ENCODE measurements at places on chromosomes 1 and 21.

DNA sequence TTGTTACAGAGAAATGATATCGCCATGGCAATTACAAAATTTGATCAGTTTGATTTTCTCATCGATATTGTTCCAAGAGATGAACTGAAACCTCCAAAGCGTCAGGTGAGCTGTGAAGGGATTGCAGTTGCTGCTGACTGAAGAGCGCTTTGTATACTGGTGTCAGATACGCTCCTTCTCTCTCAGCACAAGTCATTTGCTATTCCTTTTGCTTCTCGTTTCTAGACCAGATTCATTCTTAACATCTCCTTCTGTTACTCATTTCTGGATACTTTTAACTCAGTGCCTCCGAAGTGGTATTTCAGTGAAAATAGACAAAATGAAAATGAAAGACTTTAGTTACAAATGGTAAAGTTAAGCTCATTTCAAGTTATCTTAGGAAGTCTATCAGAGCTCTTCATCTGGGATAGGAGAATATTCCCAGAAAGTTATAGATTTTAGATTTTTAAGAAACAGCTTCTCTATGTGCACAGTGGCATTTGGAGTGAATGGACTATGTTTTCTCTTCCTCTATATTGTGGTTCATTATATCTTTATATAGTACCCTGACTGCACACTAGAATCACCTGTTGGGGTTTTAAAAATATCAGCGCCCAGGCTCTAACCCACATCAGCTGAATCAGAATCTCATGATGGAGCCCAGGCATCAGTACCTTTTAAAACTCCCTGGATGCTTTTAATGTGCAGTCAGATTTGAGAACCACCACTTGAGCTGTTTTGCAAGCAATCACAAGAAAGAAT, 30.3 kb upstream of the KCNQ4 start:
- no peak for DNase-seq

GRCh38 chr1:44723064-44723463, 7.9 kb downstream of the RNU5D-1 start:
- DNase-seq: no peak

- no peak for DNase-seq
Measured at GRCh38 chr1:24484199-24484598, 18.4 kb upstream of the RCAN3 start.

- DNase-seq: no peak
Measured at GRCh38 chr1:17924578-17924977, 169.4 kb downstream of the ACTL8 start.

DNA sequence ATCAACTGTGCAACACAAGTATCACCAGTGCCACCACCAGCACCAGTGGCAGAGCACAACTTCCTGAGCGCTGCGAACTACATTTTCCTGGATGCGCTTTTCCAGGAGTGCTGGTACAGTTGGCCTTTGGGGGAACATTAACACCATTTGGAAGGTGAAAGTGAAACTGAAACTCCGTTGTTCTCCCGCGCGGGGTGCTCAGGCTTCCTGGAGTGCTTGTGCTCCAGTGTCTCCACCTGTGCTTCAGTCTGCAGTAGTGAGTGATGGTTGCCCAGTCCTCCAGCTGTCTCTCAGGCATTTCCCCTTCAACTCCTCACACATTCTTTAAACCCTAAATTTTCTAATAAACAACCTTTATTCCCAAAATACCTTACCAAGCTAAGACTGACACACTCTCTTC, 187.8 kb downstream of the LRRIQ3 start:
- no peak for DNase-seq

DNA sequence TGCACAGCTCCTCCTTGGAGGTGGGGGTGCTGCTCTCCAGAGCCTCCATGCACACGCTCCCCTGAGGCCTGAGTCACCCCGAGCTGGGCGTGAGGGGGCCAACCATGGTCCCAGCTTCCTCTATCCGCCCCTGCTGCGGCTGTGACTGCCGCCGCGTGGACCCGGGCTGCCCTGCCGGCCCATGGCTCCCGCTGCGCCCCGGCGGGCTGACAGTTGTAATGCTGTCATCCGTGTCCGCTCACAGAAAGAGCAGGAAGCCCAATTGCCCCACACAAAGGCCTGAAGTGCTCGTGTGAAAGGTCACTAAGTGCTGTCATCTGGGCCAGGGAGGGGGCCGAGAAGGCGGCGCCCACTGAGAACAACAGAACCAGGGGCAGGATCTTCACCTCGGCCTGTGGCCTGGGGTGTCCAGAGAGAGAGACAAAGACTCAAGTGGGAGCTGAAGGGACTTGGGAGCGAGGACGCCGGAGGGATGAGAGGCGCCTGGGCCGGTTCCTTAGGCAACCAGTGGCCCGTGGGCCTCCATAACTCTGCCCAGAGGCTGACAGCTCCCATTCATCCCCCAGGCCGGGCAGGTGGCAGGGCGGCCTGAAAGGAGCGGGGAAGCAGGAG, 31.5 kb downstream of the OLIG1 start:
- DNase-seq: no peak

DNA sequence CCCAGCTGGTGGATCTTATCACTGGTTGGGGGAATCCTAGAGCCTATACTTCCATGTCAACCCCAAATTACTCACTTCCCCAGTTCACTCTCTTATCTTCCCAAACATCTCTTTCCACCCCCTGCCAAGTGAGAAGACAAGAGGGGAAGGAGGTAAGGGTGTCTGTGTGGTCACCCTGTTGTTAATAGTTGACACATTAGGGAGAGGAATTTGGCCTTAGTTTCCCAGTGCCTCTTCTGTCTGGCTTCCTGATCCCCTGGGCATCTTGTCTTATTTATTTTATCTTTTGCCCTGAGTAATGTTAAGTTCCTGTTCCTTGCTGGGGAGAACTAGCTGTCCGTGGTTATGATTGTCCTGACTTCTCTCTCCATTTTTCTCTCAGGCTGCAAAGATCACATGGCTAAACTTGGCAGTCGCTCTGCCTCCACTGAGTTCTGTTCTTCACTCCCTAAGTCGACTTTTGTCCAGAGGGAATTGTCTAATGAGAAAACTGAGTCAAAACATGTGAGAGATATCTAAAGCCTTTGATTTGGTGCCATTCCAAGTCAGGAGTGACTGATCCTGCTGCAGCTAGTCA, 157.1 kb upstream of the SYT6 start:
- DNase-seq: no peak

DNA sequence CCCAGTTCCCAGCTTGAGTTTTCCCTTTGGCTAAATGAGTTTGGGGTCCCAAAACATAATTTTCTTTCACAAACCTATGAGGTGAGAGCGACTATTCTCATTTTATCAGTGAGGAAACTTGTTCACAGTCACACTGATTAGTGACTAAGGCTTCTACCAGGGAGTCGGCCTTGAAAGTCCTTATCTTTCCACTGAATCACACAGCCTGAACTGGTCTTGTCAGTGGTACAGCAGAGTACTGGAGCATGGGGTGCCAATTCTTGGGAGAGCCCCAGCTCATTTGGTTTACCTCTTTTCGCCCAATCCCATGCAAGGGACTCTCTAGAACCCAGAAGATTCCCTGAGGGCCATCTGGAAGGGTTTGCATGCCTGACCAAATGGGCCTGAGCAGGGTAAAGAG, 16.9 kb downstream of the HSD3B2 start:
- no peak for DNase-seq

DNA sequence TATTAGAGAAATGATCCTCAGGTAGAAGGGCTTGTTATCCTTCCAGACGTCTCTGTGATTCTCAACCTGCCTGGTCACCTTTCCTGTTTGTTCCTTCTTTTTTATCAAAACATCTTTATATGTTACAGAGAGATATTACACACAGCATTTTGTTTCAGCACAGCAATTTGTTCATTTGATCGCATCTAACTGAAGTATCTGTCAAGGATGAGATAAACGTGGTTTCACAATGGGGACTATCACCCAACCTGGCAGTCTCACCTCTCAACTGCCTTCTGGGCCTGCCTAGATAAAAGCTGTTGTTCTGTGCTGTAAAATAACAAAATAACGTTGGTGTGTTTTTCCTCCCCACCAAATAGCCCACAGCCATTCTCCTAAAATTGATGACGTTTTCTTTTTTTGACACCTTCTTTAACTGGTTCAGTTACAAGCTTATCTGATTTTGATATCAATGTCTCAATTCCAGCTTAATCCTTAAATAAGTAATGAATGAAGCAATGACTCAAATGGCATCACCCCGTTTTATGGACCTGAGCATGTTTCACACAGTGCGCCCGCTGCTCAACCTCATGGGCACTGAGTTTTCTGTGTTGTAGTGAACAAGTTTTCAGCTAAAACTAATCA, 367.9 kb upstream of the RUNX1 start:
- no peak for DNase-seq

- DNase-seq: no peak
Measured at GRCh38 chr1:107344268-107344760, 203.5 kb downstream of the NTNG1 start.

Measured in non-pigmented ciliary epithelial cell (primary cell).